ENCODE measurements at places on chromosomes 13 and 19. TPM values are rescaled to one million over a fixed set of nuclear protein-coding genes. Genes with fewer than 3 reads are reported as not detected.

FCER2 gene
- total RNA-seq = not detected

ADGRE3 gene
- total RNA-seq = not detected

KASH5 gene
- total RNA-seq = not detected

ZNF285 gene
- 9.5 TPM for total RNA-seq
